Gastroesophageal sphincter (tissue), 4 donors: ENCODE measurements at places on chromosomes 7 and 10. TPM values are rescaled to one million over a fixed set of nuclear protein-coding genes. Genes with fewer than 3 reads are reported as not detected.

- no peak for ATAC-seq
Observed at GRCh38 chr7:80185571-80185970, 50.9 kb downstream of the GNAI1 start.

- ATAC-seq, result no peak
Observed at GRCh38 chr10:59830601-59831259, 75.6 kb downstream of the CCDC6 start.

Gene CYP26C1
- total RNA-seq, result not detected

GRCh38 chr7:2201686-2202360, 30.9 kb downstream of the MAD1L1 start:
- ATAC-seq, result no peak

GRCh38 chr10:100501423-100501822, 18.2 kb downstream of the SEC31B start:
- ATAC-seq, result no peak

DNA sequence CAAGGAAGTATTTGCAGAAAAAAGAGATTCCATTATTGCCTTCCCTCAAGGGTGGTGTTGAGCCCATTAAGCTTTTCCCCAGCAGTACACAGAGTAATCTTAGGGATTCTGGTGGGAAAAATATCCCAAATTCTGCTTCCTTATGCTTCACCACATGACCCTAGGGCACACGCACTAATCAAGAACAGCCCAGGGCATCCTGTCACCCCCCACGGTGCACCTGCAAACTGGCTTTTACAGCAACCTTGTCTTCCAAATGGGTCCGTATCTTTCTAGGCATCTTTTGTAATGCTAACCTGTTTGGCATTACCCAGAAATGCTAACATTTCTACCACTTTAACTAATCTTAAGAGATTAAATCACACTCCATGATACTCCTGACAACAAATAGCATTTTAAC, 926 bp upstream of the C7orf33 start:
- ATAC-seq, result no peak
